SW 1271 (cell line): ENCODE measurements at places on chromosomes 12 and 14.

DNA sequence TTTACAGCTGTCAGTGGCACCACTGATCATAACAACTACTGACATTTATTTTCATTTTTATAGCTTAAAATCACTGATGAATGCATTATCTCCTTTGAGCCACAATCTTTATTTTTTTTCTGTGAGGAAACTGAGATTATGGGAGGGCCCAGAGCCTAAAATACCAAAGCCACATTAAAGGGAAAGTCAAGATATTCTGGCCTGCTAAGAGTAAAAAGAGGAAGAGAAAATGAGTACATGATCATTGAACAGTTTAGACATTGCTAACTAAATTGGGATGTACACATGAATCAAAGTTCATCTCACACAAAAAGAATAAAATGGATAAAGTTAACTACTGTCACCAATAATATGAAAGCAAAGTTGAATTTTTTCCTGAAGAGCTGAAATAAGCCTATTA, 170.5 kb upstream of the GARIN2 start:
- DNase-seq = no peak

DNA sequence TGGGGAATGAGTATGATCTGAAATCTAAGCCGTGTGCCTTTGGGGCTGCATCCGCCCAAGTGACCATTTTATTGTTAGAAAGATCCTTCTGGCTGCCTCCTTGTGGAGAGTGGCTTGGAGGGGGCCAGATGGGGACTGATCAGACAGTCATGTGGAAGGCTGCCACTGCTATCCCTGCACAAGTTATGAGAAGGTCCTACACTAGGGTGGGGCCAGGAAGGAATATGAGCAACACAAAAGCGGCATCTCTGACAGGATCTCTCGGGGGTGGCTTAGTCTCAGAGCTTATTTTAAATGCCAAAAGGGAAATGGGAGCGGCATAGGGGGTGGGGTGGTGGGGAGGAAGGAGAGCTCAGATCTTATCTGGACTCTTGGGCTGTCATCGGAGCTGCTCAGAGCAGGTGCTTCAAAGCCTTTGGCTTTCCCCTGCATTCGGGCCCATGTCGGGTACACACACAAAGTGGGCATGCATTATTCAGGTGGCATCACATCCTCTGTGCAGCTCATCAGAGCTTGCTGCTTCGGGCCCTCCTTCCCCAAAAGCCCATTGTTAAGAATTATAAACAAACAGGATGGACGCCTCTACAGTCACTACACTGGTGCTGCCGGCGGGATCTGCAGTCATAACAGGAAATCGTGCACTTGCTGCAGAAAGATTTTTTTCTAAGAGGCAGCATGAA, 805.4 kb downstream of the VRK1 start:
- DNase-seq = no peak

DNA sequence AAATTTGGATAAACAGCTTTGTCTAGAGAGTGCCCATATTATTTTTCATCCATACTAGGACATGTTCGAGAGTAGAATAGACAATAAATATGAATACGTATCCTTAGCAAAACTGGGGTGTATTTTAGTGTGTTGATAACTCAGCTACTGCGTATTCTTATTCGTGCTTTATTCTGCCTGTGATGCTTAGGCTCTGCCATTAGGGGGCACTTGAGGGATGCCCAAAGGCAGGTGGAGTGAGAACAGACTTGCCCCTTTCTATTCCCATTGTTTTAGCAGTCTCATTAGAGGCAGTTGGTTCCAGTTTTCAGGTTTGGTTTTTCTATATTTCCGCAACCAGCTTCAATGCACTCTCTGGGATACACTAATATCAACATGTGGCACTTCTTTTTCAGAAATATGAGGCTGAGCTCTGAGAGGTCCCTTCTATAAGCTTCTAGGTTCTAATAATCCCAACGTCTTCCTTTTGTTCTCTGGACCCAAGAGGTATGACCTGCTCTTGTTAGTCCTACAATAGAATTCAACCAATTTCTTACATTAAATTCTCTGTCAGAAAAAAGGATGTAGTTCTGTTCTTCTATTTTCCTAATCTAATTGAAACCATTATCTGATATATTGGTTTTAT, 985.7 kb upstream of the FBXO33 start:
- DNase-seq = peak; percentile 39

GRCh38 chr14:21202463-21203358, 46.8 kb upstream of the OR5AU1 start:
- DNase-seq = no peak

DNA sequence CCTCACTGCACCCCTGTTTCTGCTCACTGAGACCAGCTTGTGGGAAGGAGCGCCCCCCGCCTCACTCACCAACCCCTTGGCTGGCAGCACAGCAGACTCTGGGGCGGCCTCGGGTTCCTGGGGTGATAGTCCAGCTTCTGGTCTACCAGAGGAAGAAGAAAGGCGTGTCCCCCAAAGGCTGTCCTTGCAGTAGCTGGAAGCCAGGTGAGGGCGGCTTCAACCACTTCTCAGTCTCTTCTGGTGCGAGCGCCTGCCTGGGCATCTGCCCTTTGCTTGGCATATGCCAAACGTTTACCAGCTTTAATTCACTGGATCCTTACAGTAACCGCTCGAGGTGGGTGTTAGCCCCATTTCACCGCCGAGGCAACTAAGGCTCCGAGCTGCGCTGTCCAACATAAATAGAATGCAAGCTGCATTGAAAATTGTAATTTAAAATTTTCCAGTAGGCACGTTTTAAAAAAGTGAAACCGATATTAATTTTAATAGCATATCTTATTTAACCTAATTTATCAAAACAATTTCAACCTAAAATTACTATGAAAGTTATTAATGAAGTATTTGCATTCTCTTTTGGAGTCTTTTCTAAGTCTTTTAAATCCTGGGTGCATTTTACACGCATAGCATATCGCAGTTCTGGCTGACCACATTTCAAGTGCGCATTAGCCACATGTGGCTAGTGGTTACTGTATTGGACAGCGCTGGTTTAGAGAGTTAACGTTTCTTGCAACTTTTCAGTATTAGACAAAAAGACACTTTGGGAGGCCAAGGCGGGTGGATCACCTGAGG, 872 bp downstream of the FAM177A1 start:
- peak; percentile 57 for DNase-seq
